BJ (cell line): ENCODE measurements at places on chromosomes 13 and 19.

DNA sequence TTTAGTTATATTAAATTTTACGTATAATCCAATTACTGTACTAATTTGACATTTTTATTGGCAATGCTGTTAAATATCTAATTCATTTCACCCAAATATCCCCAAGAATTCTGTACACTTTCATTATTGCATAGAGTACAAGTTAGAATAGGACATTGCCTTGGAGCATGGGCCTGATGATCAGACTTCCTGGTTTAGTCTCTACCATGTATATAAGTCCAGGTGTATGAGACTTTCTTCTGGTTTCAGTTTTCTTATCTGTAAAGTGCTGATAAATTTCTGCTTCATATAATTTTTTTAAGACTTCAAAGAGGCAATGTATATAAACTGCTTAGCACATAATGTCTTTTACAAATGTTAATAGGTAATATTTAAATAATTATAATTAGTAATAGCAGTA is 179.4 kb downstream of the KLF12 start:
- no peak for DNase-seq

GRCh38 chr13:112781287-112781686 is 91.4 kb downstream of the ATP11A start:
- no peak for DNase-seq

DNA sequence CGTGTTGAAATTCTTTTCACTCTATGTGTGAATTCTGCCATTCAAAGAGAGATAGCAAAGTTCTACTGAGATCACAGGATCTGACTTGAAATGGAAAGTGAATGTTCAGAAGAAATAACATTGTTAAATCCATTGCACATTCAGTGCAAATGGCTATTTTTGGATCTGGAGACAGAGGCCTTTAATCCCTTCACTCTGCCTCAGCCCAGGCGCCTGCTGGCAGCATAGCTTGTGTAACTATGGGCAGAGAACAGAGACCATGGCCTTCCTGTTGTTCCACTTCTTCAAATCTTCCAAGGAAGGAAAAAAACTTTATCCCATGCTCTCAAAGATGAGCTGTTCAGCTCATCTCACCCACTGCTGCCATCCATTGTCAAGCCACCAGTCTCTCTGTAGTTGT is 265.4 kb downstream of the LMO7 start:
- DNase-seq: no peak

DNA sequence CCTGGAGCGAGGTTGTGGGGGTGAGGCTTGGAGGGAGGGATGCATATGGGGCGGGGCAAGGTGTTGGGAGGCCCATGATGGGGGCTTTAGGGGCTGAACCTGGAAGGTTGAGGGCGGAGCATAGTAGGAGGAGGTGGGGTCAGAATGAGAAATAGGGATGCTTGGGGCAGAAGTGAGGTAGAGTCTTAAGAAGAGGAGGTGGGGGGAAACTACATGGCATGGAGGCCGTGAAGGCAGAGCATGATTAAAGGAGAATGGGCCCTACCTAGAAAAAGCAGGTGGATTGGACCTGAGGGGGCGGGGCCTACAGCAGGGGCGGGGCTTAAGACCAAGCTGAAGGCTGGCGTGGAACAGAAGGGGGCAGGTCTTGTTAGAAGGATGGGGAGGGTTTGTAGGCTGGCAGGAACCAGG is 799 bp downstream of the NR1H2 start:
- DNase-seq: no peak

DNA sequence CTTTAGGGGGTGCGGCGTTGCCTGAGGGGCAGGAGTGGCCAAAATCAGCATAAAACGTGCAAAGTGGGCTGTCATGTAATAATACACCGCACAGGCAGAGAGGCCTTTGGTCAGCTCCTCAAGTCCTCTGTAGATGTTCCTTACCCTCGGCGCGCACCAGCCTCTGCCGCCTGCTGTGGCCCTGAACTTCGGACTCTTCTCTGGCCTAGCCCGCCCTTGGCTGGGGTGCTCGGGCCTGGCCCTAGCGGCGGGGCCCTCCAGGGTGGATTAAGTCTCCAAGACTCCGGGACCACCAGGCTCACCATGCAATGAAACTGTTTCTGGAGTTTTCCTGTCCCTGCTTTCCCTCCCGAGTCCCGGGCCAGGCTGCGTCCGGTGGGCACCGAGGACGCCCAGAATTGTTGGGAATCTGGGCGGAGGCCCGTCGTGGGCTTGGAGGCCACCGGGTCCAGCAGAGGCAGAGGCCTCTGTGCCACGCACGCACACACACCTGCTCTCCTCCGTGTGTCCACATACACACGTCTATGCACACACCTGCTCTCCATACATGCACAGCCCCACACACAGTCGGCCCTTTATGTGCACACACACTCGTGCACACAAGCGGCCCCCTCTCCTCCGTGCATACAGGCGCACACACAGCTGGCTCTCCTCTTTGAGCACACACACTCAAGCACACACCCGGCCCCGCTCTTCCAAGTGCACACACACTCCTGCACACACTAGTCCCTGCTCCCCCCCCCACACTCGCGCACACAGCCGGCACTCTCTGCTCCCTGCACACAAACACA is 1.5 kb upstream of the TFDP1 start:
- DNase-seq: no peak
